ENCODE measurements at places on chromosomes 12 and 14.
A peak's percentile ranks its signal among the peaks of the same experiment; 100 is the strongest.

- no peak for DNase-seq
Observed at GRCh38 chr12:89878950-89879349, 170.3 kb upstream of the ATP2B1 start.

DNA sequence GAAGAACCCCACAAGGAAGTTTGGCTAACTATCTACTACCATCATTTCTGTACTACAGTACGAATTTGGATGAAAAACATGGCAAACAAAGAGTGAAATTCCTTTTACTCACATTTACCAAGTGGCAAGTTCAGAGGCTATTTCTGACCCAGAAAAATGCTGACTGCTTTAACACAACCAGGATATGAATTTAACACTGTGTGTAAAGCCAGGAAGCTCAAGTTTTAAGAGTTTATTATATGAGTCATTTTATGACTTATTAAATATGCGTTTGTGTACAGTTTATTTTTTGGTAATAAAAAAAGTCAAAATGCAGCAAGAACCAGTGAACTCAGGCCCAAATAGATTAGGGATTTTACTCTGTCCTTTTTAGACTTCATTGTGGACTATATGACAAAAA is 58.4 kb upstream of the STAC3 start:
- no peak for DNase-seq

- no peak for DNase-seq
Observed at GRCh38 chr14:87097015-87097414, 896.0 kb downstream of the GALC start.

DNA sequence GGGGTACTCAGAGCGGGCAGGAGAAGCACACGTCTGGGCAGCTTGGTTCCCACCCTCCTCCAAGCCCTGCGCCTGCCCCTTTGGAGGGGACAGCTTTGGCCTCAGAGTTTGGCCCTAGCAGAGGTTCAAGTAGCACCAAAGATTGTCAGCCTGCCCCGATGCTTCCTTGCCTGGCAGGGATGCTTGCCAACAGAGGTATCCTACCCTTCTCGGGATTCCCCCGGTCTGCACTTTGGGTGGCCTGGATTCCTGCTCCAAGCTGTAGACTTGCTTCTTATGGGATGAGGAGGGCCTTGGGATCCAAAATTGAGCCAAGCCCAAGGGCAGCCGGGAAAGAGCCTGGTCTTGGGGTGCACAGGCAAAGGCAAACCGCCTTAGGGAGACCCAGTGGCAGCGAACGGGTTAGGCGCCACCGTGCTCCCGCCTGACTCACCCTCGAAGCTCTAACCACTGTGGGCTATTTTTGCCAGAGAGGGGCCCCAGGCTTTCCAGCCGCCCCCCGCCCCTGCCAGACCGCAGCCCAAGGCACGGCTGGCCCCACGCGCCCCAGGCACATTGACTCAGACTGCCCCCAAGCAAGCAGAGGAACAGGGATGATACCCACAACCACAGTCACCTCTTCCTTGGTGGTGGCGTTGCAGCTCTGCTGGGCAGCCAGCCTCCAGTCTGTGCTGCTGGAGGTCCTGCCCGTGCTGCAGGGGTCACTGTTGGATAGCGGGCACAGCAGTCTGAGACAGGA is 847 bp upstream of the WNT10B start:
- no peak for DNase-seq

DNA sequence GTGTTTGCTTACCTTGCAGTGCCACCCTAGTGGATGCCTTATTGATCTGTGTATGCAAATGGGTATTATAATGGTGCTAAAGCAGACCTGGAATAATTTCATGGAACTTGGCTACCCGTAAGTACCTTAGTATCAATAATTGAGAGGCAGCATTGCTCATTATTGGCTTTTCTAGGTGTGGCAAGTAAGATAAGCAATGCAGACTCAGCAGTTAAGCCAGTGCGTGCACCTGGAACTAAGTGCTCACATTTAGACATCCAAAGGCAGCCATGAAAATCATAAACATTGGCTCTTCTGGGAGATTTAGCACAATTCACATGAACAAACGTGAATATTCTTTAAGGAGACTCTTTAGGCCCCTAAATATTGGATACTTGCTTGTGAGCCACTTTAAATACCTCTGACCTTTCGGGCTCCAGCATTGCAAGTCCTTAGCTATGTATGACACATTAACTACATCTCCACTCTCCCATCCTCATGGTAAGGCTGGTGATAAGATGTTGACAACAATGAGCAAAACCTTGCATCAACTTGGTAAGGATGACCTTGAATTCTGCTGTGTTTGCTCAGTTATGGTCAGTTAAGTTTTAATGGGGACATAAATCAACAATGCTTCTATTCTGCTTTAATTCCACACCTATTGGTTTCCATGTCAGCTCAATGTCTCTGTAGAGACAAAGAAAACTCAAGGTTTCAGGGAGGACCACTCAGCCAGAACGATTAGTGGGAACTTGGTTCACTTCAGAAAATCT is 112.0 kb downstream of the SLC5A8 start:
- no peak for DNase-seq

- DNase-seq, result no peak
Observed at GRCh38 chr12:6355491-6356373, 13.9 kb upstream of the TNFRSF1A start.

- DNase-seq, result peak; percentile 74
Observed at GRCh38 chr12:53299454-53300180, at the start of gene MYG1. TSS of gene MYG1 (plus strand) at chr12:53299695. CDS start at chr12:53299738, 43 bp downstream.

- DNase-seq, result no peak
Observed at GRCh38 chr12:9256758-9257405, 48.7 kb upstream of the PZP start.

- DNase-seq, result no peak
Observed at GRCh38 chr12:95182868-95183415, 34.3 kb downstream of the FGD6 start.
